Stimulated activated CD4-positive, alpha-beta T cell treated with anti-CD3 and anti-CD28 coated beads, Interleukin-15, amount 100 ng/mL, for 24 hours (primary cell): ENCODE measurements at places on chromosomes 13 and 19.
A peak's percentile ranks its signal among the peaks of the same experiment; 100 is the strongest.

GRCh38 chr19:35355791-35356460, 2.3 kb upstream of the FFAR3 start:
- no peak for DNase-seq

DNA sequence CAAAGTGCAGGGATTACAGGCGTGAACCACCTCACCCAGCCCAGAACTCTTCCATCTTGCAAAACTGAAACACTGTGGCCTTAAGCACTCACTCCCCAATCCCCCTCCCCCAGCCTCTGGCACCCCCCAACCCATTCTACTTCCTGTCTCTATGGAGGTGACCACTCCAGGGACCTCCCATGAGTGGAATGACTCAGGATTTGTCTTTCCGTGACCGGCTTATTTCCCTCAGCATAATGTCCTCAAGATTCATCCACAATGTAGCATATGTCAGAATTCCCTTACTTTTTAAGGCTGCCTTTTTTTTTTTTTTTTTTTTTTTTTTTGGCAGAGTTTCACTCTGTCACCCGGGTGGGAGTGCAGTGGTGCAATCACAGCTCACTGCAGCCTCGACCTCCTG, 3.6 kb upstream of the F2RL3 start:
- DNase-seq: no peak

- DNase-seq: no peak
These were observed 116.1 kb downstream of the LRCH1 start for GRCh38 chr13:46668931-46669525.

DNA sequence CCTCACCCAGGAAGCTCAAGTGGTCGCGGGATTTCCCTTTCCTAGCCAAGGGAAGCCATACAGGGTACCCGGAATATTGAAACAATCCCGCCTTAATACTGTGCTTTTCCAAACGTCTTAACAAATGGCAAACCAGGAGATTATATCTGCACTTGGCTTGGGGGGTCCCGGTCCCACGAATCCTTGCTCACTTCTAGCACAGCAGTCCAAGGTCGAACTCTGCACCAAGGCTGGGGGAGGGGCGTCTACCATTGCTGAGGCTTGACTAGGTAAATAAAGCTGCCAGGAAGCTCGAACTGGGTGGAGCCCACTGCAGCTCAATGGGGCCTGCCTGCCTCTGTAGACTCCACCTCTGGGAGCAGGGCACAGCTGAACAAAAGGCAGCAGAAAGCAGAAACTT, 1644.8 kb downstream of the PCDH9 start:
- no peak for DNase-seq

GRCh38 chr13:85500696-85501256, 298.4 kb downstream of the SLITRK6 start:
- no peak for DNase-seq

DNA sequence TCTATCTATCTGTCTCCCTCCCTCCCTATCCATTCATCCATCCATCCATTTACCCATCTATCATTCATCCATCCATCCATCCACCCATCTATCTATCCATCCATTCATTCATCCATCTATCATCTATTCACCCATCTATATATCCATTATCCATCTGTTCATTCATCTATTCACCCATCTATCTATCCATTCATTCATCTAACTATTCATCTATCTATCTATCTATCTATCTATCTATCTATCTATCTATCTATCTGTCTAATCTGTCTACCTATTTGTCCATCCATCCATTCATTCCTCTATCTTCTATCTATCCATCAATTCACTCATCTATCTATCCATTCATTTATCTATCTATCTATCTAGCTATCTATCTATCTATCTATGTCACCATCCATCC, 4.4 kb upstream of the CDK8 start:
- no peak for DNase-seq

DNA sequence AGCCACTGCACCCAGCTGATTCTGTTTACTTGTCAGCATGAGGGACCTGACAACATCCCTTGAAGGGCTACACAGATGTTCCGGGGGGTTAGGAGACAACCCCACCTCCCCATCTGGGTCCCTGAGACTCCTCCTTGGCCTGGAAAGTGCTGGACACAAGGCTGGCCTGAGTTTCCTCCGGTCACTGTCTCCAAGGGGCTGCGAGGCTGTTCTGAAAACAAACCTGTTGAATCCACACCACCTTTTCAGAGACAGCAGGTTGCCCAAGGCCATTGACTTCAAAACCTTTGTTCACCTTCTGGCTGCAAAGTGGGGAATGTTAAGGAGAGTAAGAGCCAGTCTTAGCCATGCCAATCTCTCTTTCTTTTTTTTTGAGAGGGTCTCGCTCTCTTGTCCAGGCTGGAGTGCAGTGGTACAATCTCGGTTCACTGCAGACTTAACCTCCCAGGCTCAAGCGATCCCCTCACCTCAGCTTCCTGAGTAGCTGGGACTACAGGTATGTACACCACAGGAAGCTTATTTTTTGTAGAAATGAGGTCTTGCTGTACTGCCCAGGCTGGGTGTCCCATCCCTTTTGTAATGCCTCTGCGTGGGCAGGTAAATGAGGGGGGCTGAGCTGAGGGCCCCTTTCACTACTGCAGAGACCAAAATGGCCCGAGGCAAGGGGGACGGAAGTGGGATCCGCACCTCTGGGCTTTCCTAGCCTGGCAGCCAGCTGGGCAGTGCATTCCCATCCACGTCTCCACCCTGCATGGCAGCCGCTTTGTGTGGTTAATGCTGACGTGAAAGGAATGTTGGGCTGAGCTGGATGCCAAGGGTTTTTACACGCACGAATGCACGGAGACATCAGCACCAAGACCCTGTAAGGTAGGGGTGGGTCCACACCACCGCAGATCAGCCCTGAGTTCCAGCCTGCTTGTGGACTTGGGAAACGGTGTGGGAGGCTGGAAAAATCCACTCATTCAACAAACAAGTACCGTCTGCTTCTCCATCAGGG, 1.9 kb upstream of the ZNF628 start:
- DNase-seq: no peak

- no peak for DNase-seq
These were observed 435.0 kb upstream of the KLF12 start for GRCh38 chr13:74569251-74569650.

DNA sequence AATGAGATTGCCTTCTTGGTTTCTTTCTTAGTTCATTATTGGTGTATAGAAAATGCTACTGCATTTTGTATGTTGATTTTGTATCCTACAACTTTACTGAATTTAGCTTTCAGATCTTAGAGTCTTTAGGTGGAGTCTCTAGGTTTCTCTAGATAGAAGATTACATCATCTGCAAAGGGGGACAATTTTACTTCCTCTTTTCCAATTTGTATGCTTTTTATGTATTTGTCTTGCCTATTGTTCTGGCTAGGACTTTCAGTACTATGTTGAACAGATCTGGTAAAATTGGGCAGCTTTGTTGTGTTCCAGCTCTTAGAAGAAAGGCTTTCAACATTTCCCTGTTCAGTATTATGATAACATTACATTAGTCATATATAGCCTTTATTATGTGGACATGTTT, 101.0 kb upstream of the SPRY2 start:
- DNase-seq: no peak

DNA sequence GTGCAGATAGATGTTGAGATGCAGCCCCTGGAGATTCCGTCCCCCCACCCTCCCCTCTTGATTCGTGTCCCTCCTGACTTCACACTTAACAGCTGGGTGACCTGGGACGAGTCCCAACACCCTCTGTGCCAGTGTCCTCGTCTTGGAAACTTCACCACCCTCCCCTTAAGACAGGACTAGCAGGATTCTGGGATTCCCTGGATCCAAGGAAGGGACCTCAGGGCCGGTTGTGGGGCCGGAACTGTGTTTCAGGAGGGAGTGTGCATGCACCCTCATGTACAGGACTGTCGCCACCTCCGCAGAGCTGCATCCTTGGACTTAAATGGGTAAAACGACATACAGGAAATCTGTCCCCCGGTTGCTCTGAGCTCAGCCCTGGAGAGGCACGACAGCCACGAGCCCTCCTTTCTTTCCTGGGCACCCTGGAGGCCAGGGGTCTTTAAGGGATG, 990 bp downstream of the MYO9B start:
- DNase-seq: peak; percentile 54

- DNase-seq: no peak
These were observed 7.0 kb upstream of the CDC42EP5 start for GRCh38 chr19:54480051-54480450.

DNA sequence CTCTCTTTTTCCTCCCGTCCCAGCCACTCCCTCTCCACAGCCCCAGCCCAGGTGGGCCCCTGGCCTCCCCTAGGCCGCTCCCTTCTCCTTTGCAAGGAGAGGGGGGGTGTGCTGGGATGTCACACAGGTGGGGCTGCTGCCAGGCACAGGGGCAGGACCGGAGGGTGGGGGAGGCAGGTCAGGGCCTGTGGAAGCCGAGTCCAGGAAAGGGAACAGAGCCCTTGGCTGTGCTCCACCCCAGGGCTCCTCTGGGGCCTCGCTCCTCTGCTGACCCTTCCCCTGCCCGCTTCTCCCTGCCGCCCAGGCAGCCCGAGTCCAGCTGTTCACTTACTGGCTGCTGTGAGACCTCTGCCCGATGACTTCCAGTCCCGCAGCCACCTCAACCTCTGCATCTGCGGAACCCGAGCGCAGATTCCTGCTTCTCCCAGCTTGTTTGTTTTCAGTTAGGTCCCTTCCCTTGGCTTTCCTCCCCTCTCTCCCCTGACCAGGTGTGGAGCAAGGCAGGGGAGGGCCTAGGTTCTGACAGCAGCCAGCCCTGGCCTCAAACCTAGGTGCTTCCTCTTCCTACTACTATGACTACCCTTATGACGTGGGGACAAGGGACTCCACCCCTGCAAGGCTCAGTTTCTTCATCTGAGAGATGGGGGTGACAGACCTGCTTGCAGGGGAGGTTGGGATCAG, 850 bp upstream of the KLK11 start:
- DNase-seq: no peak

DNA sequence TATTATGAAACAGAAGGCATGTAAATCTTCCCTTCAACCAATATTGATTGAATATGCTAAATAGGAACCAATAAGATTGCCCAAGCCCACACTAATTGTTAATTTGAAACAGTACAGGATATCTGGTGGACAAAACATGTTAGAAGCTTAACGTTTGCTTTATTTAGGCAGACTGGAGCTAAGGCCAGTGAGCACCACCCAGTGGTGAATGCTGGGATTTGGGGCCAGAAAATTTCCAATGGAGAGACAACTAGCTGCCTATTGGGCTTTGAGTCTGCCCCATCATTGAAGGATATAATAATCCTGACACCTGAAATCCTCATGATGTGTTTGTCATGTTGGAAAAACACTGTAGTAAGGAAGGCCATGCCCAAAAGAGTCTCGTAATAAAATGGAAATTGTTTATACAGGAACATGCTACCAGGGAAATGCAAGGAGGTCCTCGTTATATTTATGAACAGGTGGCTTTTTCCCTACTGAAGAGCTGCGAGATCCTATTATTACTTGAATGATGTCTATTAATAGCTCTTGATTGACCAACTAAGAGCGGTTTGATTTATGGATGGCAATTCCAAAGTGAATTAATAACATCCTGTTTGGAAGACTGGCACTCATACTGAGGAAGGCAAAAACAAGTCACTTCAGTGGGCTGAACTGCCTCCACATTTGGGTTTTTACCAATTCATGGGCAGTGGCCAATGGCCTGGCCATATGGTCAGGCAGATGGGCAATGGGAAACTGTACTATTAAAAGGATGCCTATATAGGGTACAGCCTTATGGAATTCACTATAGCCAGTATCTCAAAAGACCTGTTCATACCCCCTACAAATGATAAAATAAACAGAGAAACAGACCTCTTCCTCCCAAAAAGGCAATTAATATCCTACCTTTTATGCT, 8.7 kb downstream of the SIGLECL1 start:
- DNase-seq: peak; percentile 65

GRCh38 chr13:20713014-20713376, 9.5 kb downstream of the IL17D start:
- DNase-seq: no peak

DNA sequence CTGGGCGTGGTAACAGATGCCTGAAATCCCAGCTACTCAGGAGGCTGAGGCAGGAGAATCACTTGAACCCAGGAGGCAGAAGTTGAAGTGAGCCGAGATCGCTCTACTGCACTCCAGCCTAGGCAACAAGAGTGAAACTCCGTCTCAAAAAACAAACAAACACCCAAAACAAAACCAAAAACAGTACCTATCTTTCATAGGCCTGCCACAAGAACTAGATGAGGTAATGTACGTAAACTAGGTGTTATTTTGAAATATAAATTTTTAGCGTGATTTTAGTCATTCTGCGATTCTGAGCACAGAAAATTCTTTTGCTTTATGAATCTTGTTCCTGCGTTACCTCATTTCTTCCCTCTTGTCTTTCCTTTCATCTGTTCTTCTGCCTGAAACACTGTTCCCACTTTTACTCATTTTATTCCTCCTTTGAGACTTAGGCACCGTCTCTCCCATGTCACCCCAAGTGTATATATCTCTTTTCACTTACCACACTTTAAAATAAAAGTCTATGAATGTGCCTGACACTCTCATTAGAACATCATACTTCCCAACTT, 238.2 kb upstream of the HTR2A start:
- no peak for DNase-seq

GRCh38 chr19:1449467-1450442, at the start of gene APC2:
Gene APC2 (plus strand): TSS chr19:1450121. CDS start chr19:1453002, 2,881 bp downstream.
- DNase-seq: peak; percentile 49

DNA sequence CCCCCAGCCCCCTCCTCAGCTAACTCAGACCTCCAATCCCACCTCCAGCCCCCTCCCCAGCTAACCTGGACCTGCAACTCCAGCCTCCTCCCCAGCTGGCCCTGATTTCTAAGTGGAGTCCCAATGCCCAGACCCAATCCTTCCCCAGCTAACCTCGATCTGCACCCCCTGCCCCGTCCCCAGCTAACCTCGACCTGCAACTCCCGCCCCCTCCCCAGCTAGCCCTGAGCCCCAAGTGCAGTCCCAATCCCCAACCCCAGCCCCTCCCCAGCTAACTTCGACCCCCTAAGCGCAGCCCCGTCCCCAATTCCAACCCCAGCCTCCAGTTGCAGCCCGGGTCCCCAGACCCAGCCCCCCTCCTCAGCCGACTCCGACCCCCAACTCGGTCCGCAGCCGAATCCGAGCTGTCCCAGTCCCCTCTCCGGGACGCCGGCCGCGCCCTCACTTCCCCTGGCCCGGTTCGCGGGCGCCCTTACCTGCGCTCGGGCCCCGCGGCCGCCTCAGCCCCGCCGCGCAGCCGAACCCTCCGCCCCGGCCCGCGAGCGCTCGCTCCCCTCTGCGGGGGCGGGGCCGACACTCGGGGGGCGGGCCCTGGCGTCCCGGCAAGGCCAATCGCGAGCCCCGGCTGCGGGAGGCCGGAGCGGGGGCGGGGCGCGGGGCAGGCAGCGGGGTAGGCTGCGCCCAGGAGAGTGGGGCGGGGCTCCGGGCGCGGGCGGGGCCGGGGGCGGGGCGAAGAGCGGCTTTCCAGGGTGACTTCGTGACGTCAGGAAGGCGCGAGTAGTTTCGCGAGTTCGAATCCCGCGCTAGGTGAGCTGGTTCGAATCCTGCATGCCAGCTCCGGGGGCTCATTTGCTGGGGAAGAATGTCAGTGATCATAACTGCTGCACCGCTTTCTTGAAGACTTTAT, at the start of gene GNG7:
Gene GNG7 (minus strand): TSS at position 525 of the 907 bp plus-strand sequence. CDS start 182,006 bp downstream, outside the sequence.
- peak; percentile 97 for DNase-seq

DNA sequence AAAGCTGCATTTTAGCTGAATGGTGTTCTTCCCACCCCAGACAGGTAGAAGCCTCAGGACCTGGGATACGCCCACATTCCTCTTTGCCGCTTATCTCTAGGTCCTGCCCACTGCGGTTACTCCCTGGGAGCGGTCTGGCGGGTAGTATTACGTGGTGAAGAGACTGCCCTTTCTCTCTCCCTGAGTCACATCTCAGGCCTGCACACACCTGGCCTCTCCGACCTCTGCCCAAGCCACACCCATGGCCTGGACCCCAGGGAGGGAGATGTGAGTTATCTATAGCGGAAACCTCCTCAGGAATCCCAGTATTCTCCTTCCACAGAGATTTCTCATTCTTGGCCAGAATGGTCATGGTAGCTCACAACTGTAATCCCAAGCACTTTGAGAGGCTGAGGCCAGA, 17.3 kb downstream of the RHPN2 start:
- no peak for DNase-seq
